ENCODE measurements at places on chromosomes 3 and 15.

- DNase-seq = no peak
These were observed 56.3 kb downstream of the CORO2B start for GRCh38 chr15:68635141-68635540.

- DNase-seq = no peak
These were observed 55.2 kb upstream of the ACAN start for GRCh38 chr15:88748081-88748480.

GRCh38 chr3:115082260-115082659, 64.8 kb downstream of the ZBTB20 start:
- no peak for DNase-seq

DNA sequence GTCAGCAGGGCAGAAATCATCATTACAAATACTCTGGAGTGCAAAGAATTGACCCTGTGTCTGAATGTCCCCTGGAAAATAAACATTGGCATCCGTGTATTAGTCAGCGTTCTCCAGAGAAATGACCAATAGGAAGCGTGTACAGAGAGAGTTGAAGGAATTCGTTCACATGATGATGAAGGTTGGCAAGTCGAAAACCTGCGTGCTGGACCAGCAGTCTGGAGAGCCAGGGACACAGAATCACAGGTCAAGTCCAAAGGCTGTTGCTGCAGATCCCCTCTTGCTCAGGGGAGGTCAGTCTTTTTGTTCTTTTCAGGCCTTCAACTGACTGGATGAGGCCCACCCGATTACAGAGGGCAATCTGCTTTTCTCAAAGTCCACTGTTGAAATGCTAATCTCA, 16.6 kb downstream of the GP9 start:
- DNase-seq = no peak

DNA sequence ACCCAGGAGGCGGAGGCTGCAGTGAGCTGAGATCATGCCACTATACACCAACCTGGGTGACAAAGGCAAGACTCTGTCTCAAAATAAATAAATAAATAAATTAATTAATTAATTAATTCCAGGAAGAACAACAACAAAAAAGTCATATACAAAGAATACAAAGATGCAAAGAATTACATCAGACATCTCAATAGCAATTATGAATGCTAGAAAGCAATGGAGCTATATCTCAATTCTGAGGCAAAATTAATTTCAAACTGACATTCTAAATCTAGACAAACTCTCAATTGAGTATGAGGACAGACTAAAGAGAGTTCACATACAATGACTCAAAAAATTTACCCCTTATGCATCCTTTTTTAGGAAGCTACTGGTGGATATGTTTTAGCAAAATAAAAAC, 69.6 kb upstream of the CTNNB1 start:
- no peak for DNase-seq

DNA sequence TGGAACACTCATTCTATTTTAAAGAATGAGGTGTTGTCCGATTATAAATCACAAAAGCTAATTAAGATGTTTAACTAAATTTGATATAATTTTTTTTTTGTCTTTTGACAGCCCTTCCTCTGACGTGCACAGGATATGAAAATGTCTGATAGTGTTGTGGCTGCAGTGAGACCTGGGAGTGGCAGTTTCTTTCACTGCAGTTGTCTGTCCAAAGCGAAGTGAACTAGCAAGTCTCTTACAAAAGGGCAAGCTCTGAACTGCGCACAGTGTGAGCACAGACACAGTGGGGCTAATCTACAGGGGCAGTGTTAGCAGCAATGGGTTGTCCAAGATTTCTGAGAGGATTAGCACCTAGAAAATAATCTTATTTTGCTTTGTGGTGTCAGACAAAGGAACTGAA, 29.1 kb upstream of the MYRIP start:
- DNase-seq = no peak

GRCh38 chr3:194405766-194406165, 6.7 kb upstream of the GP5 start:
- no peak for DNase-seq

DNA sequence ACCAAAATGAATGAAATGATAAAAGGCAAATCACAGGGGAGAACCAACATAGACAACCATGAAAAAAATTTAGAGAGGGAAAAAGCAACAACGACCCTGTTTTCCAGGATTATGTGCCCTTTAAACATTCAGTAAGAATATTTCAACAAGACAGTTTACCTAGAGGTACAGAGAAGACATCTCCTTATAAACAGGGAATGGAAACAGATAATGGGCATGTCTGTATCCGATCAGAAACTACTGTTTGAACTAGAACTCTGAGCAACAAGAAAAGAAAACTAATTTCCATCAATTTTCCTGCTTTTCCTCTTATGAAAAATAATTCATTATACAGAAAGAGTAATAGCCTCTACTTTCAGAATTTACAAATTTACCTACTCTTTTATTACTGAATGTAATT, 39.3 kb downstream of the DLG1 start:
- no peak for DNase-seq

DNA sequence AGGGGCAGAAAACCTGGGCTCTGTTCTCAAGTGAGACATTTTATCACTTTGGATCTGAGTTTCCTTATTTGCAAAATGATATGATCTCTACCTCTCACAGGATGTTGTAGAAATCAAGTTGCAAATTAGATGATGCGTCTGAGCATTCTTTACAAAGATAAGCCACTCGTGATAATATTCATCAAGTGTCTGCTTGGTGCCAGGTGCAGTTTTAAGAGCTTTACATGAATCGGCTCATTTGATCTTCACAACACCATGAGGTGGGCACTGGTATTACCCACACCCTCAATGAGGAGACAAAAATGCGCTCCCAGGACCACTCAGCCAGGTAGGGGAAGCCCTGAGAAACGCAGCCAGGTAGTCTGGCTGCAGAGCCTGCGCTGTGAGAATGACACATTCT, 59.1 kb upstream of the CA12 start:
- DNase-seq = no peak

DNA sequence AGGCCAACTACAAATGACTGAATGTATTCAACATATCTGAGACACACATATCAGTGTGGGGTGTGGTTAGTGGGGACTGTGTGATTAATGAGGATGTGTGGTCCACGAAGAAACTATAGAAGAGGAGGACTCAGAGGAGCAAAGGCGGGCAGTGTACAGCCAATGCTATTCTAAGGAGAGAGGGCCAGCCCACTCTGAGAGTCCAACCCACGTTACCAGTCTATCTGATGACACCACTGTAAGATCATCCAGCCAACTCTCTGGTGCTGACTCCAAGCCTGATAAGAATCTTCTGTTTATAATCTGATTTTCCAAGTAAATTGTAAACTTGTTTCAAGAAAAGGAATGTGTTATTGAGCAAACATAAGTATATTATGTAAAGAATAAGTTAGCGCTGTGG, 47.2 kb downstream of the MCF2L2 start:
- DNase-seq = no peak

- DNase-seq = peak; percentile 49
These were observed 795 bp upstream of the SCAANT1 start for GRCh38 chr3:63912768-63913588.

DNA sequence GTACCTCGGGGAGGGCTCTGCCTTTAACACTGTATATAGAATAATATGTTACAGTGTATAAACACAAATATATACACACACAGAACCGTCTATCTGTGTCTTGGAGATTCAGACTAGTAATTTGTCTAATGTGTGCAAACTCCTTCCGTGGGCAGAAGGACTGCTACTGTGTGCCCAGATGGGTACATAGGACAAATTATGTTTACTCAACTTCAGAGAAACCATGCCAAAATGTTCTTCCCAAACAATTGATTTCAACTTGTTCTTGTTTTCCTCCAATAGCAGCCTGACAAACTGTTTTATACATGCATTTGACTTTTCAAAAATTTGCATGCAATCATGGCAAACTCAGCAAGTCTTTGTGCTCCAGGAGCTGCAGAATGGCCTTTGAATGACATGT, 97.5 kb downstream of the FRMD5 start:
- DNase-seq = no peak

DNA sequence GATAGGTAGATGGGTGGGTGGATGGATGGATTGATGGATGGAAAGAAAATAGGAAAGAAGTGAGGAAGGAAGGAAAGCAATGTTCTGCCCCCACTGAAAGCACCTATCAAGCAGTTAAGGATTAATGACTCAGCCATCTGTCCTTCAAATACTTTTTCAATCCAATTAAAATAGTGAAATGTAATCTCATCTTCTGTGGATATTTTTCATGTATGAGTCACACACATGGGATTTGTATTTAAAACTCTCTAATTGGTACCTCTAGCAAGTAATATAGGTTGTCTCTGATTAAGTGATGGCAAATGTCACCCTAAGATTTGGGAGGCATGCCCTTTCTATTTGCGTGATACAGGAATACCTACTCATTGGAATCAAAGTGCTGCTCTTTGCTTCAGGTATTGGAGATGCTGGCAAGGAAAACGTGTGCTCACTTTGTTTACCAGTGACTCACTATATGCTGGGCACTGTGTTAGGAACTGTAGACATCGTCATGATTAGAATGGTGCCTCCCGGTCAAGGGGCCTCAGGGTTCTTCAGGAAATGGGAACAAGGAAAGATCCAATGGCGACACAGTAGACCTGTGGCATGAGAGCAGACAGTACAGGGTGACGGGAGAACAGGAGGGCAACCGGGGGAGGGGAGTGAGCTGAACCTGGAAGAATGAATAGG, 230.1 kb downstream of the CLSTN2 start:
- no peak for DNase-seq

- DNase-seq = no peak
These were observed 28.8 kb downstream of the DCP1A start for GRCh38 chr3:53318522-53318921.

DNA sequence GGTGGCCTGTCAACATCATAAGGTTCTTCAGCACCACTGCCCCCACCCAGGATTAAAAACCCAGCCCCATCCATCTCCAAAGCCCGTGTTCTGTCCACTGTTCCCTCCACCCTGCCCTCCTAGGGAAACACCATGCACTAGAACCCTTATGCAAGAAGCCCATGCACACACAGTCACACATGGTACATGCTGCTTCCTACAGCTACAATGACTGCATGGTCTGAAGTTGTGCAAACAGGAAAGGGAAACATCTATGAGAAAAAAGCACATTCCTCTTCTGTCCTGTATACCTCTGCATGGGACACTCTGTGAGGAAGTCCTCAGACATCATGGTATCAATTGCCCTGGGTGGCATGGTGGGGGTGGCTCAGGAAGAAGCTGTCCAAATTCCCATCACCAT, 108.6 kb upstream of the MRPS22 start:
- no peak for DNase-seq

DNA sequence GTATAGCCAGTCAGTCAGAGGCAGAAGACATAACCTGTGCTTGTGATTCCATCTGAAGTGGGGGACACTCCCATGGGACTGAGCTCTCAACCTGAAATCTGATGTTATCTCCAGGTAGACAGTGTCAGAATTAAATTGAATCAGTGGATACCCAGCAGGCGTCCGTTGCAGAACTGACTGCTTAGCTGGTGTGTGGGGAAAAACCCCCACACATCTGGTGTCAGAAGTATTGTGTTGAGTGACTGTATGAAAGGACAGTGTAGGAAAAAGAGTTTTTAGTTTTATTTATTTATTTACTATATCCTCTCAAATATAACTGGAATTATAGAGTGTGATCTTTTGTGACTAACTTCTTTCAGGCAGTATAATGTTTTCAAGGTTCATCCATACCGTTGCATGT, 10.4 kb downstream of the KPNA4 start:
- DNase-seq = no peak

- no peak for DNase-seq
These were observed 1047.3 kb downstream of the MCTP2 start for GRCh38 chr15:95278532-95279245.

DNA sequence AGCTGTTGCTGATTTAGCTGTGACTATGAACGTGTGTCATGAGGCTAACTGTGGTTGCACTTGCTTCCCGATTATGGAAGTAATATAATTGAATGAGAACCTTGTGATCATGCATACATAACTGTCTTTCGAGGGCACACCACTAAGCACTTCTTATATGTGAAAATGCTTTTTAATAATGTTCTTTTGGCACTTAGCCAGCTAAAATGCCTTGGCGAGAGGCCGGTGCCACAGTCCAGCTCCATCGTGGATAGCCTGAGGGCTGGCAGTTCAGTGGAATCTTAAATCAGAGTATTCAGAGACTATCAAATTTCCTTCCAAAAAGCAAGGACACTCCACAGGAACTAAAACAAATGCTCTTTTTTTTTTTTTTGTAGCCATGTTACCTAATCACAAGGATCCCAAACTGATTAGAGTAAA, 161.6 kb upstream of the FRMD4B start:
- DNase-seq = no peak

- peak; percentile 19 for DNase-seq
These were observed 42.3 kb upstream of the ROPN1 start for GRCh38 chr3:124034016-124034843.

DNA sequence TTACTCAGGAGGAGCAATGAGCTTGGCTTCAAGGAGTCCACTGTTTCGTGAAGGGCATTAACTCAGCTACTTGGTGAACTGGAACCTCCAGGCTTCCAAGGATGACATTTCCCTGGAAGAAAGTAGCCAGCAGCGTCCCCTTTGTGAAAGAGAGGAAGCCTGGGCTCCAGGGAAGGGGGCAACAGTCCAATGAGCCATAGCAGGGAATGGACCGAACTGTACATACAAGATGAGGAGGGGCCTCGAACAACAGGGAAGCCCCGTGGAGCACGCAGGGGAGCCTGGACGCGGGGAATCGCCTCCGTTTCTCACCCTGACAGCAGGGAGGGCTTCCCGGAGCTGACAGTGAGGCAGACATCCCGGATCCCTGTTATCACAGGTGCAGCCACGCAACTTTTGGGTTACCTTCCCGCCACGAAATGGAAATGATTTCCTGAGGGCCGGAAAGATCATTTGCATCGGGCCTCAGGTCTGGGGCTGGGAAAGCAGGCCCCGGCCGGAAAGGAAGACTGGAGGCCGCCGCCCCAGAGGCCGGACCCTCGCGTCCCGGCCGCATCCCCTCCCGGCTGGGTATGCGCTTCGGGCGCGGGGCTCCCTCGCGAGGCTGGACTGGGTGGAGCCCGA, 475 bp upstream of the SPINT1 start:
- DNase-seq = no peak

DNA sequence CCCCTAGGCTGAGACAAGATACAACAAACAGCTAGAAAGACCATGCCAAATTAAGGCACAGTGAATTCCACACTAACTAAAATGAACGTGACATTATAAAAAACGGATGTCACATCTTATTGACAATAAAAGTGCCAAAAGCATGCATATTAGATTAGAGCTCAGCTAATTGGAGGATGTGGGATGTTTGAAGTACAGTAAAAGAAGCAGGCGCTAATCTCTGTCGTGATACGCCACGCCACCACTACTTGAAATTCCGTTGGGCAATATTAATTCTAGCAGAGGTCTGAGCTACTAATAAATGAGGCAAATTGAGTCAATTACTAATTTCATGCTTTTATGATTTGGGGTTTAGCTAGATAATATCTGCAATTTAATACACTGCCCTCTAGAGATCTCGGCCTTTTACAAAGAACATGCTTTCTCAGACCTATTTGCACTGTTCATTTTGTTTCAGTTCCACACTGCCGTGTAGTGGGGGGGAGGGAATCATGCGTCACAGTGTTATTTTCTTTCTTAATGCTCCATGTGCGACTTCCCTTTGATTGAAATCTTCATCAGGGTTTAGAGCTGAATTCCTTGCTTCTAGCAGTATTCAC, 52.9 kb upstream of the ROBO2 start:
- no peak for DNase-seq

- DNase-seq = no peak
These were observed 109.5 kb downstream of the RORA start for GRCh38 chr15:61119556-61119955.

GRCh38 chr15:73781038-73781925, 28.1 kb upstream of the INSYN1 start:
- DNase-seq = peak; percentile 14

- no peak for DNase-seq
These were observed 120.2 kb upstream of the LIPC start for GRCh38 chr15:58311556-58311955.

Measured in stimulated activated naive CD8-positive, alpha-beta T cell treated with anti-CD3 and anti-CD28 coated beads, Interleukin-15, amount 100 ng/mL, for 72 hours (primary cell).